ENCODE measurements at places on chromosomes 3 and 15.

DNA sequence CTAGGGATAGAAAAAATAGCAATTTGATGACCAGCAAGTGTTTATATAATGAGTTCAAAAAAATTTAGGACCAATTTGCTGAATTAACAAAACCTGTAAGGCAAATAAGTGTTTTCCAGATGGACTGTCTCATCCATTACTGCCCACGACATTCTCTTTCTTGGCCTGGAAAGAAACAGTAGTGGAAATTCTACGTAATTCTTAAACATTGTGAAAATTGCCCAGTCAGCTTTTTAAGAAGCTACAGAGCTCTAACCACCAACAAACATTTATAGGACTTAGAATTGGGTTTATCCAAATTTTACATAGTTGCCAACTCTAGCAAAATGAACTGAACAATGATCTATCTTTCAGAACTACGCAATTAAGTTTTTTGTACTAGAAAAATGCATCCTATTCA is 227.7 kb upstream of the PEX5L start:
- no peak for DNase-seq

- DNase-seq: no peak
These were observed 103.0 kb upstream of the RPL32 start for GRCh38 chr3:12944413-12944812.

- no peak for DNase-seq
These were observed 9.0 kb downstream of the APOD start for GRCh38 chr3:195574497-195575304.

- DNase-seq: no peak
These were observed 1.3 kb upstream of the BTLA start for GRCh38 chr3:112500621-112501020.

DNA sequence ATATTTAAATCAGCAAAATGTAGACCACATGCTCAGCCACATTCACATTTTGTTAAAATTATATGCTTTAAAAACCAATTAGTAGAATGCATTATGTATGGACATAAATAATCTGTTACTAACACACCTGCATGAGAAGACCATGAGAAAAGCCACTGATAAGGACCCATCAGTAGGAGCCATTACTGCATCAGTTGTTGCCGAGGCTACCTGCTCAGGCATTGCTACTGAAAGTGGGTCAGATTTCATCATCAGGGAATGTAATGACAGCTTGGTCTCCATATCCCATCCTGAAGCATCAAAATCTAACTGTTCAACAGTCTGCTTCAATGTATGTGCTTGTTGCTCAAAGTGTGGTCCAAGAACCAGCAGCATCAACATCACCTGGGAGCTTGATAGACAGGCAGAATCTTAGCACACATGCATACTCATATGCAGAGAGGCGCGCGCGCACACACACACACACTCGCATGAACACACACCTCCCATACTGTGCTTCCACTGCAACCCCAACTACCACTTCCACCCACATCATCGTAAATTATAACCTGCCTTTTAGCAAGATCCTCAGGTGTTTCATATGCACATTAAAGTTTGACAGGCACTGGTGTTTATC is 72.4 kb upstream of the FOXB1 start:
- no peak for DNase-seq

GRCh38 chr15:68552344-68552743 is 26.4 kb upstream of the CORO2B start:
- DNase-seq: no peak

- DNase-seq: no peak
These were observed 1.1 kb downstream of the GASK1A start for GRCh38 chr3:42980209-42980608.

GRCh38 chr3:193829781-193830180 is 236.8 kb downstream of the OPA1 start:
- DNase-seq: no peak

- no peak for DNase-seq
These were observed 36.4 kb upstream of the LACTB start for GRCh38 chr15:63085289-63085688.

DNA sequence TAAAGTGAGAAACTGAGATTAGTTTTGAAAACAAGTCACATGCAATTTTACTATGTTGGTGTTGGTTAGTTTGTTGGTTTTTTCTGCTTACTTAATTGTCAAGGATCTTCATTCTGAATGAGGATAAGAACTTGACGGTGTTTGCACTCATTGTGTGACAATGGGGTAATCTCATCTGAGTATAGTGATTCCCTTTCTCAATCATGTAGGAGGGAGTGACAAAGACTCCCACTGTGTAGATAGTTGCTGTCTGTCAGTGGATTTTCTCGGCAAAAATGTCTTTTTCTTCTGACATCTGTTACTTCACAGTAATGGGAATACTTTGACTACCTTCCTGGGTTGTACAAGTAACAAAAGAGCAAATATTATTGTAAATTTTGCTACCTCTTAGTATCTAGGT is 23.5 kb downstream of the KCNH8 start:
- no peak for DNase-seq

DNA sequence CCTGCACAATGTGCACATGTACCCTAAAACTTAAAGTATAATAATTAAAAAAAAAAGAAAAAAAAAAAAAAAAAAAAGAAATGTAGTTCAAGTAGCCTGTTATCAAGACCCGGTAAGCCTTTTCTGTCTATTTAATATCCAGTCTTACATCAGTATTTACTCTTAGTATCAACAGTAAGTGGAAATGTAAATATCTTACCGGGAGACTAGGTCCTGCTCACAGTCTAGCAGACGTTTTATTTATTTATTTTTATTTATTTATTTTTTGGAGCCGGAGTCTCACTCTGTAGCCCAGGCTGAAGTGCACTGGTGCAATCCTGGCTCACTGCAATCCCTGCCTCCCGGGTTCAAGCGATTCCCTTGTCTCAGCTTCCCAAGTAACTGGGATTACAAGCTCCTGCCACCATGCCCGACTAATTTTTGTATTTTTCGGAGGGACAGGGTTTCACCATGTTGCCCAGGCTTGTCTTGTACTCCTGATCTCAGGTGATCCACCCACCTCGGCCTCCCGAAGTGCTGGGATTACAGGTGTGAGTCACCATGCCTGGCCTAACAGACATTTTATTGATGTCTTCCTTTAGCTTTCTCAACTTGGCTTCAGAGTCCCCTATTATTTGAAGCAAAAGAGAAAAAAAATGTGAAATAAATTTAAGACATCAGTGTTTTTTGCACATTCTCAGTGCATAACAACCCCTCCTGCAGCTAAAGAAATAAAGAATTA is 19.9 kb downstream of the C2CD4B start:
- no peak for DNase-seq

GRCh38 chr15:67758619-67759300 is 66.5 kb upstream of the SKOR1 start:
- no peak for DNase-seq

GRCh38 chr3:47016934-47017435 is 37.5 kb downstream of the NBEAL2 start:
- DNase-seq: peak; percentile 36

GRCh38 chr3:125239266-125239665 is 26.7 kb upstream of the SLC12A8 start:
- DNase-seq: no peak

DNA sequence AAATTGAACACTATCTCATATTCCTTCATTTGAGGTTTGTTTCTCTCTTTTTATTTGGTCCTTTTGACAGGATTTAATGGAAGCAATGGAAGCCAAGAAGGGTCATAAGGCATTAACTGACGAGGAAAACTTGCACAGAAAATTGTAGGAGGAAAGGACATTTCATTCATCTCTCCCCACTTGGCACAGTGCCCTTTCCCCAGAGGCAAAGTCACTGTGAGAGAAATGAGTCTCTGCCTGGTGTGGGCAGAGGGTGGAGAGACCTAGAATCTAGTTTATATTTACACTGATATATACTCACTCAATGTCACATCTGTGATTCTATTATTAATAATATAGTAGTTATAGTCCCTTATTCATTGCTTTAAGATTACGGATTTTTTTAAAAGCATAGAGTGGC is 324.6 kb upstream of the IL12A start:
- no peak for DNase-seq

DNA sequence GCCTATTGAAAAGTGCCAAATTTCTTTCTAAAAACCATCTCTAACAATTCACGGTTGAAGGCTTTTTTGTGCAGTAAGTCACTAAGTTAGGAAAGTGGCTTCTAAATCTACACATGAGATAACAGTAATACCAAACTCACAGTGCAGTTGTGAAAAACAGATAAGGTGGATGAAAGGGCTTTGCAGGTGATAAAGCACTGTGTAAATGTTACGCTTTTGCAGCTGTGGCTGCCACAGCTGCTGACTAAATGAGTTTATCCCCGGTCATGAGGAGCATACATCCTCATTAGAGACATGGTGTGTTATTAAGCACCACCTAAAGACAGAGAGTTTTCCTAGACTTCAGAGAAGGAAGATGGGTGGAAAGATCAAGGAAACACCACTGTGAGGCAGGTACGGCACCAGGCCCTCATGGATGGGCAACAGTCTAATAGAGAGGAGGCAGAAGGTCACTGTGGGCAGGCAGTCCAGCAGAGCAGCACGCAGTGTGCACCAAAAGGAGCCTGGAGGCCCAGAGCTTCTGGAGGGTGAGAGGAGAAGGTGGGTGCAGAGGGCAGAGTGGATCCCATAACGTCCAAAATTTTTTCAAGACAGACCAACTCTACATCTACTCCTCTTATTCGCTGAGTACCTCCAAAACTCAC is 68.5 kb downstream of the FMN1 start:
- DNase-seq: no peak

- no peak for DNase-seq
These were observed 65.3 kb downstream of the ECT2 start for GRCh38 chr3:172815857-172816256.

DNA sequence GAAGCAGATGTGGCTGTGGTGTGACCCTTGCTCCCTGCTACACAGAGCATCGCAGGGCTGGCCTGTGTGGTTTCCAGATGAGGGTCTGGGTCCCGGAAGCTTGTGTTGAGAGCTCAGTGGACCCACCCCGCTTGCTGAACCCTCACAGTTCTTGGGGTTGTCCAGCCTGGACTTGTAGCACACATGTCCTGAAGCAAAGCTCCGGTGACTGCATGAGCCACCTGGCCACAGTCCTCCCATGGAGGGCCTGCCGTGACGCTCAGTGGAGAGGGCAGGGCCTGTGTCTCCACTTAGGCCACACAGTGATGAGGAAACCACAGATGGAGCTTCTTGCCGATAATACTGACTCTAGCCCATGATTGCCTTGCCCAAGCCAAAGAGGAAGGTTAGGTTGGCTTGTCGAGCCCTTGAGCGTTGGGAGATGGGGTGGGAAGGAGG is 62.6 kb downstream of the RGMA start:
- no peak for DNase-seq

- no peak for DNase-seq
These were observed 51.8 kb upstream of the NEDD4 start for GRCh38 chr15:56045068-56045748.

DNA sequence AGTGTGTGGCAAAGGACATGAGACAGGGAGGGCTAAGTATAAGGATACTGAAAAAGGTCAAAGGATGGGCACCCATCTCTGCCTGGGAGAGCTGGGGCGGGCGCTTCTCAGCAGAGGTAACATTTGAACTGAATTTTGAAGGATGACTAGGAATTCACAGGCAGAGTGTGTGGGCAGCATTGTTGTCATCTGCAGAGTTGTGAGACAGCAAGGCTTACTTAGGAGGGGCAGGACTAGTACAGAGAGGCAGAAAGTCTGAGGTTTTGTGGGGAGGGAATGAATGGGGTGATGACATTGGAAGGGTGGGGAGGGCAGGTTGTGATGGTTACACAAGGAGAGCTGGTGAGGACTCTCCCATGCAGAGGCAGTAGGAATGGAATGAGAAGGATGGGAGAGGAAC is 84.1 kb upstream of the PRR23C start:
- no peak for DNase-seq

DNA sequence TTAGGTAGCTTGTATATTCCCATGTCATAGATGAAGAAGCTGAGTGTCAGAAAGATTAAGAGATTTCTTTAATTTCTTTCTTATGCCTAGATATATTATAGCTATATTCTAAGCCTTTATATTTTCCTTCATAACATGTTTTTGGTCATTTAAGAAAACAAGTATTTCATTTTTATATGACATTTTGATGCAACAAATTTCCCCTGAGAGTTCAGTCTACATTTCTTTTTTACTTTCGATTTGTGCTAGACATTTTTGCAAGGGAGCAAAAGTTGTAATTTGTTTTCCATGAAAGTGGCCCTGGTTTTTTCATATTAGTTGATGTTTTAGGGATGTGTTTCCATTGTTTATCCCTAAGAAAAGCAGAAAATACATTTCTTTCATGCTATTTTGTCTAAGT is 344.9 kb downstream of the NLGN1 start:
- DNase-seq: no peak

GRCh38 chr3:152511904-152512303 is 243.2 kb downstream of the MBNL1 start:
- no peak for DNase-seq

DNA sequence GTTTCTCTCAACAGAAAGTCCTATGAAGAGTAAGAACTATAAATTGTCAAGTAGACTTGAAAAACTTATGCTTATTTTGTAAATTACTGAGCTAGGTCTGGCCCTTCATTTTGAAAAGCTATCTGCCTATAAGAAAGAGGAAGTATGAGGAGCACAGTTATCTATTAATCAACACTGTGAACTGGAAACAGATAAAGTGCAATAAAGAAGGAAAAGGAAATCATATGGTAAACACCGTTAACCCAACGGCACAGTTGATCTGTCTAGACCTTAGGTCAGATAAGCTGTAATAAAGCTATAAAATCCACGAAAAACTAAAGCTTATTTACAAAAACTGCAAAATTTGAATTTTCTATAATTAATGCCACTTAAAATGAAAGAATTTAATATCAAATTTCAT is 242.5 kb downstream of the ZBTB20 start:
- no peak for DNase-seq

- no peak for DNase-seq
These were observed 228.0 kb downstream of the DTWD1 start for GRCh38 chr15:49848807-49849206.

- no peak for DNase-seq
These were observed 15.8 kb downstream of the SCG5 start for GRCh38 chr15:32657198-32657883.

- DNase-seq: peak; percentile 25
These were observed 10.3 kb upstream of the COPG1 start for GRCh38 chr3:129238945-129239705.

- DNase-seq: no peak
These were observed 200.8 kb upstream of the GOLGA6L4 start for GRCh38 chr15:84034578-84035398.

GRCh38 chr15:52785672-52786406 is 4.3 kb downstream of the ONECUT1 start:
- DNase-seq: no peak

- no peak for DNase-seq
These were observed 497.2 kb downstream of the IGSF11 start for GRCh38 chr3:118537454-118537853.

Measured in stimulated activated CD8-positive, alpha-beta memory T cell treated with anti-CD3 and anti-CD28 coated beads, Interleukin-15, amount 100 ng/mL, for 48 hours (primary cell).